Activated CD4-positive, alpha-beta T cell treated with anti-CD3 and anti-CD28 coated beads, Interleukin-2, amount 10 ng/mL, durations not matched to agents 24 days and 14 days (primary cell): ENCODE measurements at places on chromosomes 11 and 22. TPM values are rescaled to one million over a fixed set of nuclear protein-coding genes. Genes with fewer than 3 reads are reported as not detected.
A peak's percentile ranks its signal among the peaks of the same experiment; 100 is the strongest.

DNA sequence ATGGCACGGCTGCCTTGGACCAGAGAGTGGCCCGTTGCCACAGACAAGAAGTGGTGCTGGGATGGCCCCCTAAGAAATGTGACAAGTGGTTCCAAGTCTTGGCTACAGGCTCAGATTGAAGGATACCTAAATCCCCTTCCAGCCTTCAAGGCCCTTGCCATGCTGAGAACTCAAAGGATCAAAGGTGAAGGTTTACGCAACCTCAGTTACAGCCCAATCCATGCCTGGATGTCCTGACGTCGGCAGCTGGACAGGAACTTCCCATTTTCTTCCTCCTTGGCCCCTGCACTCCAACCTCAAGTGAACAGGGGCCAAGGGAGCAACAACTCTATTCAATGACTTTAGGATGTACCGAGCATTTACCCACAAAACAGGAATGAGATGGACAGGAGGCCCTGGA lies 95.4 kb downstream of the DHCR7 start:
- DNase-seq: no peak

- peak; percentile 67 for DNase-seq
Measured at GRCh38 chr11:9461760-9462134, 935 bp downstream of the ZNF143 start.

DNA sequence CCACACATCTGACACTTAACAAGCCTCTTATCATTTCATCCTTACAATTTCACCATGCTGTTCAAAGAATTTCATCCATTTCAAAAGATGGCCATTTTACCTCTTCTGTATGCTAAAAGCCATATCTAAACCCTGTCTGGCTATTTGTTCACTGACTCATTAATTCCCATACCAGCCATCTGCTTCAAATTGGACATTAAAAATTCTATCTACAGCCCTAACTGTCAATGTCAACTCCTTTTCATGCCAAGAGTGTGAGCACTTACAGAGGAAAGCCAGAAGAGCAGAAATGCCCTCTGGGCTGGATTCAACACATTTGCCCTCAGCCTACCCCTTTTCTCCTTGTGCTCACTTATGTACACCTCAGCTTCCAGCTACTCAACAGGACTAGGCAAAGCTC lies 59.2 kb downstream of the SYTL2 start:
- DNase-seq: no peak

- no peak for DNase-seq
Measured at GRCh38 chr11:82830746-82831145, 69.5 kb downstream of the PRCP start.

DNA sequence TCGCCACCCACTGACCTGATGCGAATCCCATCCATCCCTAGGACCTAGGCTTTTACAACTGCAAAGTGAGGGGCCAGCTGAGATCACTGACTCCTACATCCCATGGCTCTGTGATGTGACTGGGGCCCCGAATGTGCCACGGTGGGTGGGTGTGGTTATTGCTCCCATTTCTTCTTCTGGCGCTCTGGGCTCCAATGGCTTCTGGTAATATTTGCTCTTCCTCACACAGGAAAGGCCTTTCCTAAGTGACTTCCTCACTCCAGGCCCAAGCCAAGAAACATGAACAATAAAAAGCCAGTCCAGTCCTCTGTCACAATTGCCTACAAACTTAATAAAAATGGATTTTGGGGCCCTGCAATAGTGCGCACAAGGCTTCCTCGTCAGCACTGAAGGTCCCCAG lies 78.1 kb downstream of the GALNT18 start:
- no peak for DNase-seq

- no peak for DNase-seq
Measured at GRCh38 chr22:45722006-45722405, 50.4 kb downstream of the ATXN10 start.

- no peak for DNase-seq
Measured at GRCh38 chr11:21893565-21893867, 299.4 kb upstream of the ANO5 start.

DNA sequence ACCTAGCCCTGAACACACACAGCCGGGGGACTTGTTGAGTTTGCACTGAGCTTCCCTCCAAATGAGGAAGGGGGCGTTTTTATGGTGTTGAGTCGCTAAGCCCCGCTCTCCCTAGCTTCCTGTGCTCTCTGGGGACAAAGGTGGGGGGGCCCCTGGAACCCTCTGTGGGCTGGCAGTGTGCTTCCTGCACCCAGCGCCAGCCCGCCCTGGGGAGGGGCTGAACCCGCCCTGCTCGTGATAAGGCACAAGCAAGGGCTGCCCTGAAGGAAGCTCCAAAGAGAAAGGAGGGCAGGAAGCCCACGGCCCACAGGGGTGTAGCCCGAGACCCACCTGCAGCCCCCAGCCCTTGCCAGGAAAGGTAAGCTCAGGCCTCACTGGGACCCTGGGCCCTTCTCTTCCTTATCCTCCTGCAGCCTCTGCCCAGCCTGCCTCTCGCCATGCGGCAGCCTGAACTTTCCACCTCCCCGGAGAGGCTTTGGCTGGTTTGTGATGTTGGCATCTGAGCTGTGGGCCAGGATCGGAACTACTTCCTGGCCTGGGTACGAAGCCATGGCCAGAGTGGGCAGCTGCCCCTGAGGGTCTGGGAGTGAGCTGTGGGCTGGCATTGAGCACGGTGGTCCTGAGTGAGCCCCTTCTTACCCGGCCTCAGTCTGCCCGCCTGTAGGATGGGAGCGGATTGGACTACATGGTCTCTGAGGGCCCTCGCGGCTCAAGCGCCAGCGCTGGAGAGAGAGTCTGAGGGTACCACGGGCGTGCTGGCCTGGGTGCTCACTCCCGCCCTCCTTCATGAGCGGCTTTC lies at the start of gene FERMT3:
TSS of gene FERMT3 (plus strand) at position 265 of the 799 bp plus-strand sequence. CDS start 644 bp downstream, outside the sequence.
- DNase-seq: peak; percentile 93

DNA sequence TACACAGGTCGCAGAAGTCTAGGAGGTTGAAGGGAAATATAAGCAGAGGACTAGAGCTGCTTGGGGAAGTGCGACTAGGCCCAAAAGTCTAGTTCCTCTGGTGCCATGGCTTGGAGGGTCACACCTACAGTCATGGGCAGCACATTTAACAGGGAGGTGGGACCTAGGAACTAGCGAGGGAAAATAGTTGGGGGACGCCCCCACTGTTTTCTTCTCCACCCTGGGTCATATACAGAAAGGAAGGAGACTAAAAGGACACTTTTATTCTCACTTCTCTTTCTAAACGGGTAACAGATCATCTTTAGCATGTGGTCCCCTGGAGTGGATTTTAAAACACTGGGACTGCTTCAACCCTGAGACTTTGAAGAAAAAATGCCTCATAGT lies 16.6 kb downstream of the APIP start:
- no peak for DNase-seq

GRCh38 chr11:110065189-110065588 lies 28.0 kb upstream of the ZC3H12C start:
- peak; percentile 34 for DNase-seq

DNA sequence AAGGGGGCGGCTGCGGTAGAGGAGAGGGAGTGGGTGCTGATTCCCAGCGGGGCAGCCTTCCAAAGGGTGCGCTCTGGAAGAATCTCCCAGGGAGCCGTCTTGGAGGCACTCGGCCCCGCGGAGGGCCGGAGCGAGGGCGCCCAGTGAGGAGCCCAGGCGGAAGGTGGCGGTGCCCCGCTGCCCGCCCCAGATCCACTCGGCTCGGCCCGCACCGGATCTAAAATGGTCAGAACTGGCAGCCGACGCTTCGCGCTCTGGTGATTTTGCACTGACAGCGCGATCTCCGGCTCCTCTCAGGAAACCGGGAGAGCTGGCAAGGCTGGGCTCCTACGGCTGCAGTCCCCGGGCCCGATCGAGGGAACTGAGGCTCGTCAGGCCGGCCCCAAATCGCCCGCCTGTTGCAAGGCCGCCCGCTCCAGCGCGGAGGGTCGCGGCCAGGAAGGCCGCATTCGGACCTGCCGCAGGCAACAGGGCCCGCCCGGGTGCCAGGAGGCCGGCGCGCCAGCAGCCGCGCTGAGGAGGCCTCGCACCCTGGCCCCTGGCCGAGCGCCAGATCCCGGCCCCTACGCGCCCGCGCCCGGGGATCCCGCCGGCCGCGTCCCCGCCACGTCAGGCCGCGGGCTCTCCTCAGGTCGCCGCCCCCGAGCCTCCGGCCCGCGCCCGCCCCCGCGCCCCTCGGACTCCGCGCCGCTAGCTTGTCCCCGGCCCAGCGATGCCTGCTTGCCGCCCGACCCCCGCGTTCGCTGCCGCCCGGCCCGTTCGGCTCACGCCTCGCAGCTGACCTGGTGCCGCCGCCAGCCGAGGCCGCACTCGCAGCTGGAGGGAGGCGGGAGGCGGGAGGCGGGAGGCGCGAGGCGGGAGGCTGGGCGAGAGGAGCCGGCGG lies at the start of gene KLHL22:
TSS of gene KLHL22 (minus strand) at position 818 of the 883 bp plus-strand sequence. CDS start 6,584 bp downstream, outside the sequence.
- peak; percentile 80 for DNase-seq

DNA sequence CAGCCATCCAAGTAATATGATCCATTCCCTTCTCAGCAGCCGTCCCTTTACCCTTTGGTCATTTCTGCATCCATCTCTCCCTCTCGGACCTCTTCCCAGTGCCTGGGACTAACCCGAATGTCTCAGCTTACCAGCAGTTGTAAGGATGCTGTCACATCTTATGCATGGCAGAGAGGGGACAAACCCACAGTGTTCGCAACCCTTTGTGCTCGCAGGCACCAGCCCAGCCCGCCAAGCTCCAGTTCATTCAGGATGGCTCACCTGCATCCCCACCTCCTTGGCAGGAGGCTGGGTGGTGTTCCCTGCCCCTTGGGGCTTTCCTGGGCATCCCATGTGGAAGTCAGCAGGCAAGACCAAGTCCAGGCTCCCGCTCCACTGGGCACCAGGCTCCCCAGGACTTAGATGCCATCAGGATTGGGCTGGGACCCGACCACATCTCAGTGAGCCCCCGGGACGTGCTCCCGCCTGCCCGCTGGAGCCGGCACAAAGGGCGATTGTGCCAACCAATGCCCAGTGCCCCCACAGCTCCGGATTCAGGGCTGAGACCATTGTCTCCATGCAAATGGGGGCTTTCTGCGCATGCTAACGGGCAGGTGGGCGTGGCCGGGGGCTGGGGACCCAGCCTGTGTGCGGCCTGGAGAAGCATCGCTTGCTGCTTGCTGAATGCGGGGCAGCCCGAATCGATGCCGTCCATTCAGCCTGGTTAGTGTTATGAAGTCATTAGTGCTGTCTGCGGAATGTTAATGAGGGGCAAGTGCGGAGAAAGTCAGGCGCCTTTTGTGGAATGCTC lies 108.6 kb downstream of the KCNQ1OT1 start:
- DNase-seq: peak; percentile 48

Gene SLC29A2
- total RNA-seq: 17.4 and 18.9 TPM in 2 replicates

GRCh38 chr11:6943131-6943530 lies 16.9 kb downstream of the ZNF215 start:
- DNase-seq: no peak

DNA sequence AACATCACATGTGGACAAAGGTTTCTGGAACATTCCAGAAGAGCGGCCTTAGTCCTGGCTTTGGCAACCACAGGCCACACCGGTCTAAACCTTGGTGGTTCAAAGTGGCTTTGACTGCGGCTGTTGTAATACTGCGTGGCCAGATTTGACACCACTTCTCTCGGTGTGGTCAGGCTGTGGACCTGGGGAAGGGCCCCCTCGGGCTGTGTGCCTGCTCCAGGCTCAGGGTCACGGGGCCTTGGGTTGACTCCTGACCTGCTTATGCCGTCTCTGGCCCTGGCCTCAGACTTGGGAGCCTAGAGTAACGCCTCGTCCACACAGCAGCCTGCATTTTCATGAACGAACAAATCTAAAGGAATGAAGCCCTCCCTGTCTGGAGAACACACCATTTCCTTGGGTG lies 118.0 kb downstream of the PHF21B start:
- no peak for DNase-seq

GRCh38 chr11:19729141-19729540 lies 16.5 kb downstream of the NAV2 start:
- no peak for DNase-seq

- no peak for DNase-seq
Measured at GRCh38 chr11:126918556-126918955, 82.0 kb downstream of the KIRREL3 start.

GRCh38 chr22:17159504-17159951 lies 451 bp upstream of the HDHD5 start:
- DNase-seq: peak; percentile 79

Gene OR52A1
- total RNA-seq: not detected in 2 replicates

Gene FGF19
- total RNA-seq: not detected in 2 replicates
